Urinary bladder (tissue), 4 donors: ENCODE measurements at places on chromosomes 13 and 19. TPM values are rescaled to one million over a fixed set of nuclear protein-coding genes. Genes with fewer than 3 reads are reported as not detected.

DNA sequence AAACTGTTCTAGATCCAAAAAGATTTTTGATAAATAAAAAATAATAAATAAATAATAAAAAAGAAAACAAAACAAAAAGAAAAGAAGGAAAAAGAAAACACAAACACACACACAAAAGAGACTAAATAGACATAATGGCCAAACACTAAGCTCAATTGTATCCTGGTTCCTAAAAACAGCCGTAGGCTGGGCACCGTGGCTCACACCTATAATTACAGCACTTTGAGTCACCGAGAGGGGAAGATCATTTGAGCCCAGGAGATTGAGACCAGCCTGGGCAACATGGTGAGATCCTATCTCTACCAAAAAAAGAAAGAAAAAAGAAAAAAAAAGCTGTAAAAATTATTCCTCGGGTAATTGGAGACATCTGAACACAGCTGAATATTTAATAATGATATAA, 8.9 kb downstream of the ETHE1 start:
- DNase-seq: no peak

The CYP2S1 gene
- total RNA-seq: 0.53 TPM

DNA sequence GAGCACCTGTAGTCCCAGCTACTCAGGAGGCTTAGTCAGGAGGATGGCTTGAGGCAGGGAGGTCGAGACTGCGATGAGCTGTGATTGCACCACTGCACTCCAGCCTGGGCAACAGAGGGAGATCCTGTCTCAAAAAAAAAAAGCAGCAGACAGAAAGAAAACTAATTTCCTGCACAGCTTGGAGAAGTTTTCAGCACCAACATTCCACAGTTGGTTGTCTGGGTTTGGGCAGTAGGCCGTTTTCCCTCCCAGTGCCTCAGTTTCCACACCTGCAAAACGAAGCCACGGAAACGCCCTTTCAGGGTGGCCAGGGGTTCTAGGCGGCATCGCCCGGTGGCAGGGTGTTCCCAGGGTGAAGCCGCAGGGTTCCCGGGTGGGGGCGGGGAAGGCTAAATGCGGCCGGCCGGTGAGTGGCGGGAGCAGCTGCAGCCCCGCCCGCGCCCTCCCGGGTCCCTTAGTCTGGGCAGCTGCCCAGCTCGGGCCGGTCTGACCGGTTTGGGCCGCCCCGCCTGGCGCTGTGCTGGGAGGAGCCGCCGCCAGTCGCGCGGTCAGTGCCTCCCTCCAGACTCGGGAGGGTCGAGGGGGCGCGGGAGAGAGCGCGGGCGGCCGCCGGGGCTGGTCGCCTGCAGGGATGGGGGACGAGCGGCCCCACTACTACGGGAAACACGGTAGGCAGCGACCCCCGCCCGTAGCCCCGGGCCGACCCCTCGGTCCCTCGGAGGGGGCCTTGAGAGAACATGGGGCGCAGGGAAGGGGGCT, at the start of gene SLC44A2:
Gene SLC44A2, plus strand, starts transcription at position 551 of the 759 bp plus-strand sequence. Its CDS starts 81 bp downstream, at position 632.
- DNase-seq: peak; percentile 26

The FFAR2 gene
- 0.69 TPM for total RNA-seq

The PRKACA gene
- 41.8 TPM for total RNA-seq
